Caki2 (cell line): ENCODE measurements at places on chromosomes 6 and 20. TPM values are rescaled to one million over a fixed set of nuclear protein-coding genes. Genes with fewer than 3 reads are reported as not detected.
A peak's percentile ranks its signal among the peaks of the same experiment; 100 is the strongest.

DNA sequence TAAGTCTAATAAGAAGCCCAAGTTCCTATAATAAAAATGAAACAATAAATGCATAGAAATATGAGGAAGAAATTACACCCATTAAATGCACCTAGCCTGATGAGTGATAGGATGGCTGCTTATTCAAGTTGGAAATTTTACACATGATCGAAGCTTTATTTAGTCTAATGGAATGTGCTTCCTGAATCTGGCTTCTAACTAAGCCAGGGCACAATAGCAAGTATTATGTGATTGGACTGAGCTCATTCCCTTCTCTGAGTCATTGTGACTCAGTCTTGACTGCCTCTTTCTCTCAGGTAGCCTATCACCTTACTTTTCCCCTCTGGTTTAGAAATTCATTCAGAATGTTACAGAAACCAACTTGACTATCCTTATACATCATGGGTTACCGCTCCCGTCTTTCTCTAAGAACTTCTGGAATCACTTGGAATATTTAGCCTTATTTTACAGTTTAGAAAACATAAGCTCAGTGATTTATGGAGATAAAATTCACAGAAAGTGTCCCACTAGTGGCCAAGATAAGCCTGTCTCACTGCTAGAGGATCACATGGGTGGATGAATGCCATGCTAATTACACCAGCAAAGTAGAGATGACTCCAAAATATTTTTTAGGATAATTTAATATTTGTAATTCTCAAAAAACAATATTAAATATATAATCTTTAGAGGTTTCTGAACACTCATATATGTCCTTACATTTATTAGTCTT lies 505.3 kb upstream of the JAG1 start:
- peak; percentile 87 for DNase-seq

GRCh38 chr20:32343439-32343838 lies 14.7 kb upstream of the ASXL1 start:
- no peak for DNase-seq

DNA sequence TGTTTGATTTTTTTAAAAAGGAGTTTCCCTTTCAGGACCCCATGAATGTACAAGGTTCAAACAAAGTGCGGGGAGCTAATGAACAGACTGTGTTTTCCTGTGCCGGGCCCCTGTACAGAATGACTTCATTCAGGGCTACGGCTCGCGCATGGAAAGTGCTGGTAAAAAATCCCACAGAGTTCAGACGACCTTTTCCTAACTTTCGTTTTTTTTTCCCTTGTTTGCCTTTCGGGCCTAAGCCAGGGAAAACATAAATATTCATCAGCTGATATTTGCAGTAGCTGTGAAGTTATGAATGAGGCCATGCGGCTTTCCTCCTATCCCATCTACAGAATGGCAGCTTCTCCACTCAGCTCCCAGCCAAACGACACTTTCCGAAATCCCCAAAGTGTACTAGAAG lies 74.0 kb downstream of the HAO1 start:
- DNase-seq: no peak

- no peak for DNase-seq
Measured at GRCh38 chr6:135265278-135265677, 84.2 kb downstream of the MYB start.

DNA sequence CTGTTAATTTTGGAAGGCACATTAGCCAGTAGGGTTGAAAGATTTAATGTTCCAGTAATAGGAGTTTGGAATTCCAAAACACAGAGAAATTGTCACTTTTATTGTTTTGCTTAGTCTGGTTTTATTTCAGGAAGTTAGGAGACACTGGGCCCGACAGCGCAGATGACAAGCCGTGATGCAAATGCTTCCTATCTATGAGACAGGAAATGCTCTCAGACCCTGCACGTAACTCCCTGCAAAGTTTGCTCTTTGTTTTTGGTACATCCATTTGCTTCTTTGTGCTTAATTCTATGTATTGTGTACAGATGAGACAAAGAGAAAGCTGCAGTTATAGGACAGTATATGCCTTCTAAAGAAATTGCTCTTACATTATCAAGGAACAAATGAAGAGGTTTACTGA lies 201.6 kb upstream of the SGK1 start:
- no peak for DNase-seq

GRCh38 chr20:25269833-25270170 lies 21.9 kb downstream of the PYGB start:
- DNase-seq: no peak

GRCh38 chr6:158775832-158776231 lies 43.3 kb downstream of the EZR start:
- no peak for DNase-seq

ANKRD66 gene
- not detected in 2 replicates for total RNA-seq

NKAPL gene
- not detected in 2 replicates for total RNA-seq

DNA sequence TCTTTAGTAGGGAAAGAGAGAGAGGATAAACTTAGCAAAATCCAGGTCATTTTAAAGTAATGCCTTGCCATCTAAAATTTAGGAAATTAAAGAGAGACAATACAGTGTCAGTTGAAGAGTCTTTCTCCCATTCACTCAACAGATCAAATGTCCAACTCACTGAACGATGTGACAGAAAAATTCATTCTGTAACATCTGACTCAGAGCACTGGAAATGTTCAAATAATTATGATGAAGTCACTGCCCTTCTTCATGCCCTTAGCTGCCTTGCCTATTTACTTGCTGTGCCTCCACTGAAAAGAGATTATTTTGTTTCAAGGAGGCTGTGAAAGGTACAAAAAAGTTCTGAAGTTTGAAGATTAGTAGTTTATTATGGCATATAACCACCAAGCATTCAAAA lies 434.8 kb downstream of the ADGRB3 start:
- DNase-seq: no peak

- no peak for DNase-seq
Measured at GRCh38 chr20:4929686-4930397, 71.5 kb downstream of the SLC23A2 start.
